CD4-positive, alpha-beta T cell treated with Interleukin-4 for 1 hour (primary cell): ENCODE measurements at places on chromosomes 7 and 10.

DNA sequence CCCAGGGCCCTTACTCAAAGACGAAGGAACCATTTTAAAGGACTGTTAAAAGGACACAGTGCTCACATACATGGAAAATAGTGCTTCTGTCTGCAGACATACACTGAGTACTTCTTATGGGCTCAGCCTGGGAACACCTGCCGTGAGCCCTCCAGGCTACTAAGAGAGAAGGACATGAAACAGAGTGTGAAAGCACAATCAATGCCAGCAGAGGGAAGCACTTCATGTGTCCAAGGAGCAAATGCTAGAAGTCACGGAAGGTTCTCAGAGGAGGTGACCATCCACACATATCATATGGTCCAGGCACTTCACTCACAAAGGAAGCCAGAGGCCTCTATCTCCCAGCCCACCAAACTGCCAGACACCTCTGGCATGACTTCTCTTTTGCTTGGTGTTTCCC, 15.5 kb downstream of the ELMO1 start:
- no peak for DNase-seq

DNA sequence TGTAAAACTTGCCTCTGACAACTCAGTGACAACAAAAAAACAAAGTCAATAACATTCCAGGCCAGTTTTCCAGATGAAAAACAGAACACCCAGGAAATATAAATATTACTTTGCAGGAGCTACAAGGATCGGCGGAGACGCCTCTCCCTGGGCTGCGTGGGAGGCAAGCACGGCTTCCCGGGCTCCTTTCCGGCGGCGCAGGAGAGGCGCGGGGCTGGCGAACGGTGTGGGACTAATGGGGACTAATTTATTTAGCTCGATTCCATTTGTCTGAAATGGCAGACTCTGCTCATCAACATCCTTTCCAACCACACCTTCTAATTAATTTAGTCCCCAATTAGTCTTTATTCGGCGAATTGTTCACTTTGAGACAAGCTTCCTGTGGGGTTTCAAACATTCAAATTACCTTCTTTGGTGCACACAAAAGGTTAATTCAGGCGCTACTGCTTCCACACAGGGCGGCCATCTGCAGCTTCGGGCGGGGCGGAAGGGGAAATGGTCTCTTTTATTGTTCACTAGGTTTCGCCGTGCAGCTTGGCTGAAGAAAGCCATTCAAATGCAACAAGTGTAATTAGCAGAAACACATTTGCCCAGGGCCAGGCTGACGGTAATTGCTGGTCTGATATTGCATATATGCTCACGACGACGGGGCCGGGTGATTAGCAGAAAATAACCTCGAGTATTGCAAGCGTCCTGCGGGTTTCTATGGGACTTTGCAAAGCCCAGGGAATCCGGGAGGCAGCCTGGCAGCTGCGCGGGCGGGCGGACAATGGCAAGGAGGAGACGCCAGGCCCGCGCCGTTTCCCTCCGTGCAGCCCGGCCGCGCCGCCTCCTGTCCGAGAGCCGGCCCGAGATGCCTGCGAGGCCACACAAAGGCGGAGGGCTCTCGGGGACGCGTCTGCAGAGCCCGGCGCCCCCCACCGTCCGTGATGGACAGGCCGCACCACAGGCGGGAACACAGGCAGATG, 270.1 kb downstream of the PTPRN2 start:
- DNase-seq = peak; percentile 4

DNA sequence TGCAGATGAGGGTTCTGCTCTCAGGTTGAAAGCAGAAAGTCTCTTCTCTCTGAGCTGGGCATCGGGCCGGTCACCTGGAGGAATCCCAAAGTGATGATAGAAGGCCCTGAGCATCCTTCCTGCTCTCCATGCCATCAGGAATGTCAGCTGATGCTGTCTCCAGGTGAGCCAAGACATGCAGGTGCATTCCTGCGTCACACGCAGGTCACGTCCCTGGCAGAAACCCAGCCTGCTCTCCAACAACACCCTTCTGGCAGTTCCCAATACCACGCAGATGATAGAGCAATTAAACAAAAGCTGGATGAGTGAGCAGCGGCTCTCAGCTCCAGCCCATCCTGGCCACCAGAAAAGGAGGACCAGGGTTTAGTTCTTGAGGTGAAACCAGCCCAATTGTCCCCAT, 6.9 kb upstream of the WIPI2 start:
- DNase-seq = no peak

GRCh38 chr10:49762566-49762877, 399 bp upstream of the OGDHL start:
- DNase-seq = no peak

DNA sequence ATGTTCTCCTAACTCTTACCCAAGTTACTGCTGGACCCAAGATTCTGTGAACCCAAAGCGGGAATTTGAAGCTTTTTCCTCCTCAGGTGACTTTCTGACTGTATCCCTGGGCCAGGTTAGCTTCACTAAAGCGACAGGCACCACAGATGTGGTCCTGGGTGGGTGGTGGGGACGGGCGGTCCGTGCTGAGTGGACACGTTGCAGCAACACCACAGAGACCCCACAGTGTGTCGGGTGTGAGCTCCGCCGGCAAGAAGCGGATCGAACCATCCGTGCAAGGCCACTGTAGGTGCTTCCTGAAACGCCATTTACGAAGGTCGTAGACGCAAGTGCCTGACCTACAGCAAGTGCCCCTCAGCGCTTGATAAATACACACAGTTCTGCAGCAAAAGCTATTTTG, 325.9 kb downstream of the ADARB2 start:
- no peak for DNase-seq

DNA sequence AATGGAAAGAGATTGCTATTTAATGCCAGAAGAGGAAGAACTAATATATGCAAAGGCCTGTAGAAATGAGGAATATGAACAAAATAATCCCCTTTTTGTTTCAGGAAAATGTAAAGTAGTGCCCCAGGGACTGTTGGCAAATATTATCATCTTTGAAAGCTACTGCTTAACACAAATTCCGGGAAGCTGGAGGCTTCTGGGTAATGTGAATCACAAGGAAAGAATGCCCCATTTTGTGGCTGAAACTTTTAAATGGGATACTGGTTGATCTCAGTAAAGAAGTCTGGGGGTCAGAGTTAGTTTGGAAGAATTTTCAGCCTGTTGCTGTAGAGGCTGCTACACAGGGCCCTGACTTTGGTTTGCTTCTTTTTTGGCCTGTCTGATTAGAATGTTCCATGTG, 141.0 kb downstream of the PTEN start:
- DNase-seq = no peak

DNA sequence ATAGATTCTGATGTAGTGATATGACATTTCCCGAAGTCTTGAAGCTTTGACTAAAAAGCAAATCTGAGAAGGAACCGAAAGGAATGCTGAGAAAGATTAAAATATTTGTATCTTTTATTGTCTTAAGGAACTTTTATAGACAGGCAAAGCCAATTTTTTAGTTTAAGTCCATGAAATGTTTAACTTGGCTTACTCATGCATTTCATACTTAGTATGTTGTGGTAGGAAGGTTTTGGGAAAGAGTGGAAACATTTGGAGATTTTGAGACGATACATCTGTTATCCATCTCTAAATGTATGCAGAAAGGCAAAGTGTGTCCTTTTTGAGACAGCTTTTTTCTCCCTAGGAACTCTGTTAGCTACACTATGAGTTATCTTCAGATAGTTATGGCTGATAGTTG, 10.1 kb downstream of the TBC1D12 start:
- no peak for DNase-seq

GRCh38 chr7:8236780-8237407, 25.1 kb downstream of the ICA1 start:
- no peak for DNase-seq

DNA sequence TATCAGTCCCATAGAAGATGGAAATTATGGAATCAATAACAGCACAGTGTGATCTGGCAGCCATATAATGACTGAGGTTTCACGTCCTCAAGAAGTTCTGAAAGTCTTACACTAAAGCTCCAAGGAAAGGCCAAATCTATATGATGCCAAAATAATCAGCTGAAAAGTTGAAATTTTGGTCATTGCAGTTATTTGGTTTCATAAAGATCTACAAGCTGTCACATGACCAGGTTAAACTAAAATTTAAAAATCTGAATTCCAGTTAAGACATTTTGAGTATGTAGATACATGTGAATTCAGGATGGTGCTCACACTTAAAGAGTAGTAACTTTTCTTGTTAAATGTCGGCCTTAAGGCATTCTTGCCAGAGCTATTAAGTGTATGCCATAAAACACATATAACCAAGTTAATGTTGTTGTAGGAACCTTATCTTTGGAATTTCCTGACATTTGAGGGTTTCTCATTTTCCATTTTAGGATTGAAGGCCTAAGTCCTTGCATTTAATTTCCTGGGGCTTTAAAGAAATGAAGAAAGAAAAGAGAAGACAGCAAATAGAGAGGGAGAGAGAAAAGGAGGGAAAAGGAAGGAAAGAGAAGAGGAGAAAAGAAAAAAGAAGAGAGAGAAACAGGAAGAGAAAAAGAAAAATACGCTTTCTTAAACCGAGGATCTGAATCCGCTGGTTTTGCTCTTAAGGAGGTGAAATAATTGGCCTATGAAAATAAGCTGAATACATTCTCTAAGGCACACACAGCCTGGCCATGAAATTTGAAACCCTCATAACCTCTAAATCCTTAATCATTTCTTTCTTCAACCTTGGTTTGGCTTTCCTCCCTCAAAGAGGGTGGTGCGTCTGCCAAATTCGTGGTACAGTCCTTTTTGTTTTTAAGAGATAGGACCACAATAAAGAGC, 43.8 kb downstream of the DENND2A start:
- no peak for DNase-seq

- DNase-seq = no peak
Observed at GRCh38 chr10:53430127-53430891, 657.7 kb upstream of the MBL2 start.

GRCh38 chr7:87013840-87014190, 45.6 kb downstream of the ELAPOR2 start:
- DNase-seq = no peak

DNA sequence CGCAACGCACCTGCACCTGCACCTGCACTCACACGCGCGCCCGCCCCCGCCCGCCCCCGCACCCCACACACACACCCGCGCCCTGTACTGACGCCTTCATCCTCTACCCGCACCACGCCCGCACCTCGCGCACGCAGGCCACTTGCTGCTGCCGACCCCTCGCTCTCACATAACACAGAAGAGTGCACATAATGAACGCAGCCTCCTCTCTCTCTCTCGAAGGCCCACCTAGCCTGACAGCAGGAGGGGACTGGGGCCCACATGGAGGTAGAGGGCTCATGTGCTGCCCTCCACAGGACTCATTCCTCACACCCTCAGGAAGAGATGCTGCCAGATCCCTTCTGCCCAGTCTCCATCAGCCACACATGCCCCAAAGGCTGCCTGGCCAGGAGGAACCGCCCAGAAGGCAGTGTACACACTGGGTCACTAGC, 432 bp upstream of the CAMK2B start:
- DNase-seq = no peak

DNA sequence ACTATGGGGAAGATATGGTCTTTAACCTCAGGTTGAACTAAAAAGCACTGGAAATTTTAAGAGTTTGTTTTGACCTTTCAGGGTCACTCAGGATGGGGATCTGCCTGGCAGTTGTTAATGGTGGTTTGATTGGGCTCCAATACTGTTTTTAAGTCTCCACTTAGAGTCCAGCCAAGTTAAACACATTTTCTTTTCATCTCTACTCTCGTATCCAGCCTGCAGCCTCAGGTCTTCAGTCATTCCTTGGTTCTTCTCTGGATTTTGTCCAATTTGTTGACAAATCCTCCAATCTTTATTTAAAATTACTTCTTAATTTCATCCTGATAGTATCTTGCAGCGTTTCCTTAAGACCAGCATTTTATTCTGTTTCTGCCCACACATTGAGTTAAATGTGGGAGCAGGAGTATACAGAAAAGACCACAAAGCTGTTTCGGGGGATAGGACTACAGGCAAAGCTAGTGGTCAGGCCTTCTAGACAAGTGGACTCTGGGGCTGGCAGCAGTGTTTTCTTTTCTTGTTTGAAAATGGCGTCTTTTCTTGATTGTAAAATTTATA, 133.2 kb upstream of the INHBA start:
- no peak for DNase-seq

DNA sequence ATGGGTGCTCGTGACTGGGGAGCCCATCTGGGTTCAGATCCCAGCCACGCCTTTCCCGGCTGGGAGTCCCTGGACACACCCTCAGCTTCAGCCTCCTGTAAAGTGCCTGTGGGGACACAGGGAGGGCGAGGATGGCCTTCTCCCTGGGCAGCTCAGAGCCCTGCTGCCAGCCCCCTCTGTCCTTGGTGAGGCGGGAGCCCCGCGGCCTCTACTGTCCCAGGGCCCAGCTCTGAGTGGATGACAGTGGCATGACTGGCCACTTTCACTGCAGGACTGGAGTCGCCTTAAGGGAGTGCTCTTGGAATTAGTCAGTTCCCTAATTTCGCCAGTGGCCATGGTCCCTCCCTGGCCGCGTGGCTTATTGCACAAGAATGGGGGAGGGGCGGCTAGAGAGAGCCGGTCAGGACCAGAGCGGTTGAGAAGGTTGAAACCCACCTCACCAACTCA, 4.6 kb downstream of the BRI3 start:
- no peak for DNase-seq

- DNase-seq = no peak
Observed at GRCh38 chr10:10392511-10392910, 625.2 kb upstream of the CELF2 start.

- DNase-seq = no peak
Observed at GRCh38 chr10:670990-671389, 18.5 kb downstream of the DIP2C start.

DNA sequence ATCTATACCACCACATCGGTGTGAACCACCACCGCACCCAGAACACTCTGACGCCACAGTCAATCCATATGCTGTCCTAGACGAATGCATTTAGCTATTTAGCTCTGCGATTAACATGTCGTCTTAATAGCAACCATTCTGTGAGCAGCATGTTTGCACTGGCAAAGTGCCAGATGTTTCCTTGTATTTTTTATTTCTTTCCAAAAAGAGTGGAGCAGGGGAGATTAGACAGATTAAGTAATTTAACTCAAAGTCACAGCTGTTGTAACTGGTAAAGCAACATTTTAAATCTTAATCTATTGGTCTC, 57.0 kb upstream of the ARL4A start:
- no peak for DNase-seq

DNA sequence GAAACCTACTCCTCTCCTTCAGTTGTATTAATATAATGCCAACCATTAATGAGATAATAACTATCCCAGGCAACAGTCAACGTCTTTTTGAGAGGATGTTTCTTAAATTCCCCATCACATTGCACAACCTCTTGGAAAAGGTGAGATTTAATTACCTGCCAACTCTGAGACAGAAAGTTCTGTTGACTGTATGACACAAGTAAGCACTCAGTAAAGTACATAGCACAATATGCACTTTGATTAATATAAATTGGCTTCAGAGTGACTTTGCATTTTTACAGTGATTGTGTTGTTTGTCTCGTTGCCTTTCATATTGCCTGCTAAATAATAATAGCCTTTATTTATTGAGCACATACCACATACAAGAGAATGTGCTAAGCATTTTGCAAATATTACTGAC, 46.7 kb downstream of the CAV1 start:
- DNase-seq = no peak
